ENCODE measurements at places on chromosomes 12 and 14. TPM values are rescaled to one million over a fixed set of nuclear protein-coding genes. Genes with fewer than 3 reads are reported as not detected.

- no peak for DNase-seq
Measured at GRCh38 chr12:75714462-75715322, 203.3 kb upstream of the KRR1 start.

GRCh38 chr12:57545809-57546437, 1.1 kb downstream of the DCTN2 start:
- DNase-seq = no peak

DNA sequence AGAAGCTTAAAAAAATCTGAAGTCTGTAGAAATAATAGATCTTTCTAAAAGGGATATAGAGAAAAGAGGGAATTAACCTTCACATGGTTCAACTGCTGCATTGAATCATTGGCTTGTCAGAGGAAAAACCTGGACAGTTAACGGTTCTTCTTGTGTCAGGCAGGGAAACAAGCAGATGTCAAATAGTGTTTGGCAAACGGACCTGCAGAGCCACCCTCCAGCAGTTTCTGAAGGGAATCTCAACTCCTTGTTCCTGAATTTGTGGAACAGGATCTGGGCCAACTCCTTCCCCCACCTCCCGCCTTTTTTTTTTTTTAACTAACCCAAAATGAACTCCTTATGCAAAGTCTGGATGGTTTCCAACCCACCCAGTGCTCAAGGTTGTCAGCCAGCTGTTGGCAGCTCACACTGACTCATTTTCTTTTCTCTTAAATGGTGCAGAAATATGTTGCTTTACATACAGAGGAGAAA, 187.3 kb downstream of the CAND1 start:
- DNase-seq = peak; percentile 41

GRCh38 chr12:91920276-91920675, 225.4 kb downstream of the BTG1 start:
- no peak for DNase-seq

- DNase-seq = no peak
Measured at GRCh38 chr12:70398862-70399261, 32.8 kb downstream of the KCNMB4 start.

- no peak for DNase-seq
Measured at GRCh38 chr12:66884091-66884490, 205.2 kb upstream of the GRIP1 start.

DNA sequence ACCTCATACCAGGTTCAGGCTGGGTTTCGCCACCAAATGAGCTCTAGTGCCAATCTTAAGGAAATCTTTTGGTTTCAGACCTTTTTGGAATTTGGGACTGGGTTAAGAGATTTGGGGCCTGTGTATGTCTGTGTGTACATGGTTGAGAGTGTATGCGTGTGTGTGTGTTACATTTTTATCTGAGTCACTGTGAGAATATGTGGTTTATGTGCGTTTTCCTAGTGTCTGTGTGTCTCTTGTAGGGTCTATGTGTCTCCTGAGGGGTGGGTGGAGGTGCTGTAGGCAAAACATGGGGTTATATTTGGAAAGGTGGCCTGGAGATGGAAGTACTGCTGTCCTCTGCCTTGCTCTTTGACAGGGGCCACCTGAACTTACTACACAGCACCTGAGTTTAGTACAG, 17.9 kb downstream of the C12orf43 start:
- no peak for DNase-seq

GRCh38 chr12:78088391-78088832, 257.7 kb downstream of the NAV3 start:
- DNase-seq = peak; percentile 48

Gene TAS2R14
- total RNA-seq = 1.6 TPM

All from SK-MEL-5 (cell line).